ENCODE measurements at places on chromosomes 7 and 10.

- no peak for DNase-seq
These were observed 2.6 kb upstream of the MYPN start for GRCh38 chr10:68106656-68107055.

DNA sequence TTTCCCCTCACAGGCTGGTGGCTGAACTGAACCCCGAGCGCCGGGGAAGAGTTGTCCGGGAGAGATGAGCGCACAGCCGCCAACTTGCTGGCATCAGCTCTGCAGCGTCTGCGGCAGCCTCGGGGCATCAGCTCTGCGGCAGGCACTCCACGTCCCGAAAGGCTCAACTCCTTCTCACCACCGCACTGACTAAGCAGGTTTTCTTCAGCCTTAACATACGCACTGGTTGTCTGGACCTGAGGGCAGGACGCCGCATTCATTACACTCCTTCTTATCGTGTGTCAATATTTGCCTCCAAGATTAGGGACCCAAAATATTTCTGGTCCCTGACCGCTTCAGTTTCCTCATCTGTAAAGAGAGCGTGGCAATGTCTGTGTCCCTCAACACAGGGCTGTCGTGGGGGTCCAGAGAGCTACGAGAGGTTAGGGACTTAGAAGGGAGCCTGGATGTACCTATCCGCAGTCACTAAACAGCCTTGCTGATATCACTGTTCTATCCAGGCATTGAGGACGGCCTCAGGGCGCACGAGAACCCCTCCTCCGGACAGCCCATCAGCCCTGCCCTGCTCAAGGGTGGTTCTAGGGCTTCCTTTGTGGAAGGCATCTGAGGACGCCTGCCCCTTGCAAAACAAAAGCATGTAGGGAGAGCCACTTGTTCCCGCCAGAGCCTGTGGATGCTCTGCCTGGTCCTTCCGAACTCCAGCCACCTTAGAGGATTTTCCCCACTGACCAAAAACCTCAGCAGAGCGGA is 42.8 kb upstream of the FIGNL1 start:
- no peak for DNase-seq

- DNase-seq = no peak
These were observed 36.0 kb upstream of the NRP1 start for GRCh38 chr10:33370434-33370930.

GRCh38 chr7:69078997-69079769 is 519.1 kb upstream of the AUTS2 start:
- no peak for DNase-seq

DNA sequence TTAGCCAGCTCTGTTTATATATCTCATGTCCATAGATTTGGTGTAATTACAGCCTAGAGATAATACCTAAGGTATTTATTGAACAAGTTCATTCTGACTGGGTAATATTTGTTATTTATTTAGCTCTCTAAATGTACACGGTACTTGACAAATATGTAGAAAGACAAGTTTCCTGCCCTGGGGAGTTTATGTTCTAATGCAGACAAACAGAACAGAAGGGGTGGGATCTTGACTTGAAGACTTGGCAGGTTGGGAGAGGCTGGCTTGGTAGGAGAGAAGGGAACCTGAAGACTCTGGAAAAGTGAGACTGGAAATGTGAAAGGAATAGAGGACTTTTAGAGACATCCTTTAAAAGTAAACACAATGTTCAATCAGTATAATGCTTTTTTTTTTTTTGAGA is 97.7 kb upstream of the CDK6 start:
- DNase-seq = no peak

GRCh38 chr7:72321081-72321480 is 91.1 kb downstream of the CALN1 start:
- DNase-seq = no peak

- no peak for DNase-seq
These were observed 7.0 kb upstream of the NDST2 start for GRCh38 chr10:73818402-73818801.

DNA sequence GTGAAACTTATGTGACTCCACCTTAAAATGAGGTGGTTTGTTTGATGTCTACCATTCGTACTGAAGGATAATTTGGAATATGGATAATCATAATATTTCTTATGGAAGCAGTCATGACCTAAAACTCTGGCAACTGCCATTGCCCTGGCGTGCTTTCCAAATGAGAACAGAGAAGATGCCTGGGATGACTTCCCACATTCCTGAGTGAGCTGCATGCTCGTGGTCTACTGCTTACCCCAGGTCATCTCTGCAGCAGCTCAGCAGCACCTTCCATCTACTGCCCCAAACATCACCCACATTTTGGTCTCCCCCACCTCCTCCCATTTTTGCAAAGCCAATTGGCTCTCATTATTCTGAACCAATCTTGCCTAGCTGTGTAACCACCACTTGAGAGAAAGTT is 40.1 kb downstream of the LYZL1 start:
- no peak for DNase-seq

DNA sequence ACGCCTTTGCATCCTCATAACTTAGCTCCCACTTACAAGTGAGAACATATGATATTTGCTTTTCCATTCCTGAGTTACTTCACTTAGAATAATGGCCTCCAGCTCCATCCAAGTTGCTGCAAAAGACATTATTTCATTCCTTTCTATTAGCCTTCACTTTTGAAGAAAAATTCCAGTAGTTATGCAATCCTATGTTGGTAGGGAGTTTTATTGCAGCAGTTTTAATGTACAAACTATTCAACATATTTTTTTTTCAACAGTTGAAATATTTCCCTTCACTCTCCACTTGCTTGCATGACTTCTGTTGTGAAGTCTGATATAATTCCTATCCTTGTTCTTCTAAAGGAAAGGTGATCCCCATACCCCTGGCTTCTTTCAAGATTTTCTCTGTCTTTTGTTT is 27.3 kb upstream of the ARHGAP22 start:
- DNase-seq = no peak

- no peak for DNase-seq
These were observed 35.6 kb upstream of the ANTXRL start for GRCh38 chr10:46250898-46251856.

DNA sequence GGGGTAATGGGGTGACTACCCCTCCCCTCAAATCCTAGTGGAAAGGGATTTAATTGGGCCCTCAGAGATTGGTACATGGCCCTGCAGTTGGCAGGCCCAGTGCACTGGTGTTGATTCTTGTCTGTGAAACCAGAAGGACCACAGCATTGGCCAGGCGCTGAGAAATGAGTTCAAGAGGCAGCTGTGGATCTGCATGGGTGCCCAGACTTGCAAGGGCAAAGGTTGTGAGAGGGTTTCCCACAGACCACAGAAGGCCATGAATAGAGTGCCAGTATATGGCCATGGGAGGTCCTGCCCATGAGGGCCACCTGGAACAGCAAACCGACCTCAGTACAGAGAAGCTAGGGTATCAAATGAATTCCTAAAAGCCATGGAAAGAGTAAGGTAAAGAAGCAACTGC is 32.9 kb downstream of the TMEM168 start:
- no peak for DNase-seq

- no peak for DNase-seq
These were observed 52.5 kb downstream of the CDHR3 start for GRCh38 chr7:106015381-106016218.

DNA sequence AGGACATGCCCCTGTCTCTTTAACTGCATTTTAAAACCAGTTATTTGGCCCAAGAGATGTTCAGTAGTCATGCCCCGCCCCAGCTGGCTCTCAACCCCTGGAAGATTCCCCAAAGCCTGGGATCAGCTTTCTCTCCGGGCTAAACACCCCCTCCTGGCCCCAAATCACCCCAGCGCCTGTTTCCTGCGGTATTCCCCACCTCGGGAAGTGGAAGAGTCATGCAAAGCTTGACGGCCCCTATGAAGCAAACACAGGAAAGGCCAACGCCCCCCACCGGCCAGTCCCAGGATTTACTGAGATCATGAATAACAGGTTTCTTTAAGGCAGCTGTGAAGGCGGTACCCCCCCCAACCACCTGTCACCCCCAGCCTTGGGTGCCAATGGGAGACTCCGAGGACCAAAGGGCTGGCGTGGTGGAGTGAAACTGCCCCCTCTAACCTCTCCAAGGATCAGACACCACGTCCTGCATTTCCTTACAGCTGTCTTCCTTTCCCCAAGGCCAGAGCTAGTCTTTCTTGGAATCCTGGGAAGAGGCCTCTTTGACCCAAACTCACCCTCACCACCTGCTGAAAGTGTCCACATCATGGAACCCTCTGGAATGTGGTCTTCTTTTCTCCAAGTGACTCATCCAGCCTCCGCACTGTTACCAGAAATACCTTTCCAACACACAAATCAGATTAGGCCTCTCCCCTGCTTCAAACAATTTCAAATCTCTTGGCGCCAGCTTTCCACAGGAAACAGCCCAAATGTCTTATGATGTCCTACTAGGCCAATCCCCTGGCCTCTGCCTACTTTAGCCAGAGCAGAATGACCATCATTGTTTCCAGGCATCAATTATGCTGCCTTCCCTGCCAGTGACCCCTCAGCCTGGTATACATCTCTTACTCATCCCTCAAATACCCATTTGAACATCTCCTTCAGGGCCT is 301.5 kb downstream of the ZEB1 start:
- DNase-seq = no peak

DNA sequence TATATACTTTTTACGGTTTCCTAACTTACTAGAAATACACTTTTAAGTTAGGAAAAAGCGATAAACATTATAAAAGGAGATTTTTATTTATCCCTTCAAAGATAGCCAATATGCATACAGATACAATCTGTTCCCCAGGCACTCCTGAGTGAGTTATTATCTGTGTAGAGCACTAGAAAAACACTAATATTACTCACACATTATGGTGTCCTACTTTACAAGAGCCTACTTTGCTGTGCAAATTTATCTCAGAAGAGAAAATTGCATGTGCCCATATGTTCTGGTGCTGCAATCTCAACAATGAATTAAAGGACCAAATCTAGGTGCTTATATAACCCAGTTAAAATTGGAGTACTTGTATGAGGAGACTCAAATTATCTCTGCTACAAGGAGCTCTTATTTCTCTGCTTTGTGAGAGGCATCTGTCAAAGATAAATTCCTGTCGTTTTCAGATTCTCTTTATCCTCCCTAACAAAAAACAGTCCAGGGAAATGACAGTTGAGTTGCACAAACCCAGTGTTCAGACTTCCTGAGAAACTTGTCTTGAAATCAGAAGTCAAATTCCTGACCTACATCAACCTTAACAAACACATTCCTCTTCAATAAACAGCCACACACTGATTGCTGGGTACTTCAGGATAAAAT is 28.9 kb downstream of the CPA1 start:
- DNase-seq = no peak

GRCh38 chr7:37476881-37477450 is 28.3 kb upstream of the ELMO1 start:
- no peak for DNase-seq

DNA sequence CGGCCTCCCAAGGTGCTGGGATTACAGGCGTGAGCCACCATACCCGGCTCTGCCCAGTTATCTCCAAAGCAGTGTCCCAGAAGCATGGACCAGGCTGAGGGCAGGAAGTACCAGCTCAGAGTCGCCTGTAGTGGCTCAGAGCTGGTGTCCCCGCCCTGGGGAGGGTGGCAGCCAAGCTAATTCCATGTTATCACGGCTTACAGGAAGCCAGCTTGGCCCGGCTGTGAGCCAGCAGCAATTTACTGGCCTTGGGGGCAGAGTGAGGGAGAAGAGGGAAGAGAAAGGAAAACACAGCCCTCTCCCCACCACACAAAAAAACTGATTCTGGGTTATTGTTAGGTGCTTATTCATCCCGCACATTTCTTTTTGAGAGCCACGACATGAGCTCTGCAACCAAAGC is 88.1 kb downstream of the HIP1 start:
- DNase-seq = no peak

- no peak for DNase-seq
These were observed 40.6 kb downstream of the MICALL2 start for GRCh38 chr7:1418505-1419309.

- DNase-seq = no peak
These were observed 2.2 kb upstream of the LHPP start for GRCh38 chr10:124459395-124459794.

GRCh38 chr7:148492157-148492860 is 98.3 kb upstream of the C7orf33 start:
- DNase-seq = no peak

- no peak for DNase-seq
These were observed 91.0 kb downstream of the ZMIZ1 start for GRCh38 chr10:79159785-79160184.

DNA sequence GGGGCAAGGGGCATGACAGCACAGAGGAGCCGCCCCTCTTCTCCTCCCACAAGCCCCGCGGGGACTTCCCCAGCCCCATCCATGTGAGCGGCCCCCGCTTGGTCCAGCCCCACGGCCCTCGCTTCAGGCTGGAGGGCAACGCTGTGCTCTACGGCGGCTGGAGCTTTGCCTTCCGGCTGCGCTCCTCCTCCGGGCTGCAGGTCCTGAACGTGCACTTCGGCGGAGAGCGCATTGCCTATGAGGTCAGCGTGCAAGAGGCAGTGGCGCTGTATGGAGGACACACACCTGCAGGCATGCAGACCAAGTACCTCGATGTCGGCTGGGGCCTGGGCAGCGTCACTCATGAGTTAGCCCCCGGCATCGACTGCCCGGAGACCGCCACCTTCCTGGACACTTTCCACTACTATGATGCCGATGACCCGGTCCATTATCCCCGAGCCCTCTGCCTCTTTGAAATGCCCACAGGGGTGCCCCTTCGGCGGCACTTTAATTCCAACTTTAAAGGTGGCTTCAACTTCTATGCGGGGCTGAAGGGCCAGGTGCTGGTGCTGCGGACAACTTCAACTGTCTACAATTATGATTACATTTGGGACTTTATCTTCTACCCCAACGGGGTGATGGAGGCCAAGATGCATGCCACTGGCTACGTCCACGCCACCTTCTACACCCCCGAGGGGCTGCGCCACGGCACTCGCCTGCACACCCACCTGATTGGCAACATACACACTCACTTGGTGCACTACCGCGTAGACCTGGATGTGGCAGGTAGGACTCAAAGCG is 5.1 kb downstream of the AOC1 start:
- no peak for DNase-seq

DNA sequence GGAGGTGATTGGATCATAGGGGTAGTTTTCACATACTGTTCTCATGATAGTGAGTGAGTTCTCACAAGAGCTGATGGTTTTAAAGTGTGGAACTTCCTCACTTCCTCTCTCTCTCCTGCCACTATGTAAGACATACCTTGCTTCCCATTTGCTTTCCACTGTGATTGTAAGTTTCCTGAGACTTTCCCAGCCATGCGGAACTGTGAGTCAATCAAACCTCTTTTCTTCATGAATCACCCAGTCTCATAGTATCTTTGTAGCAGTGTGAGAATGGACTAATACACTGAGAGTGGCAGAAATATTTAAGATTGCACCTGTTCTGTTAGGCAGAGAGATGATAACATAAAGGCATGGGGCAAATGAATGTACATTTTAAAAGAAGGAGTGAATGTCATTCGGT is 507.8 kb downstream of the SORCS3 start:
- no peak for DNase-seq

DNA sequence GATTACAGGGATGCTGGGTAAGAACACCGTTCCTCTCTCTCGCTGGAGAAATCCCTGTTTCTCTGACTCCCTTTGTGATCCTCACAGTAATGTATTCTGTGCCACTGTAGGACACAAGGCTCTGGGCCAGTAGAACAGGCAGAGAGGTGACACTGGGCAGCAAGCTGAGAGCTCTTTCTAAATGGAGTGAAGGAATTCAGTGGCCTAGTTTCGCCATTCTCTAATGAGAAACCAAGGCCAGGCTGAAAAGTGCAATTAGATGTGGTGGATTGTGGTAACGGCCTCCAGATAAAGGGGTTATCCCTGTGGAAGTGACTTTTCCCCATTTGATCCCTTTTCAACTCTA is 12.8 kb downstream of the KCTD7 start:
- no peak for DNase-seq

GRCh38 chr7:12770227-12770975 is 83.0 kb downstream of the ARL4A start:
- DNase-seq = no peak

GRCh38 chr10:20287586-20287985 is 471.4 kb downstream of the PLXDC2 start:
- no peak for DNase-seq
